ENCODE measurements at places on chromosomes 5 and 9.
A peak's percentile ranks its signal among the peaks of the same experiment; 100 is the strongest.

DNA sequence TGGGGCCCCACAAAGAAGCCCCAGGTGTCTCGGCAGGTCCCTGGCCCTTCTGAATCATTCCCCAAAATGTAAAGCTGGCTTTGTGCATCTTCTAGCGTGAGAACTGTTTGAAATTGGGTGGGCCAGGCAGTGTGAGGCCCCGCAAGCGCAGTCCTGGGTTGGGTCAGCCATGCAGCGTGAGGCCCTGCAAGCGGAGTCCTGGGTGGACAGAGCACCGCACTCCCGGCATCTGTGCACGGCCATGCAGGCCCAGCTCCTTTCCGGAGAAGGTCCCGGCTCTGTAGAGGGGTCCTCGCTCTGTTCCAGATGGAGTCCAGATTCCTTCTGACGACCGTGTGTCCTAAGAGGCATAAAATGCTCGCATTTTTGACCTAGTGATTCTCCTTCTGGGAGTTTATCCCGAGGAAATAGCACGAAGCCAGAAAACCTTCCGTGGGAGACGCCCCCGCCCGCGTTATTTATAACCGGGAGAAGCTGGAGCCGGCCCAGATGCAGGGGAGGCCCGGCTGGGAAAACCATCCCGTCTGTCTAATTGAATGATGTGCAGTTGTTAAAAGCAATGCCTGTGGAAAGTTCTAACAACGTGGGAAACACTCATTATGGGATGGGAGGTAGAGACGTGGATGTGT, 19.4 kb upstream of the NOTCH1 start:
- DNase-seq, result no peak

DNA sequence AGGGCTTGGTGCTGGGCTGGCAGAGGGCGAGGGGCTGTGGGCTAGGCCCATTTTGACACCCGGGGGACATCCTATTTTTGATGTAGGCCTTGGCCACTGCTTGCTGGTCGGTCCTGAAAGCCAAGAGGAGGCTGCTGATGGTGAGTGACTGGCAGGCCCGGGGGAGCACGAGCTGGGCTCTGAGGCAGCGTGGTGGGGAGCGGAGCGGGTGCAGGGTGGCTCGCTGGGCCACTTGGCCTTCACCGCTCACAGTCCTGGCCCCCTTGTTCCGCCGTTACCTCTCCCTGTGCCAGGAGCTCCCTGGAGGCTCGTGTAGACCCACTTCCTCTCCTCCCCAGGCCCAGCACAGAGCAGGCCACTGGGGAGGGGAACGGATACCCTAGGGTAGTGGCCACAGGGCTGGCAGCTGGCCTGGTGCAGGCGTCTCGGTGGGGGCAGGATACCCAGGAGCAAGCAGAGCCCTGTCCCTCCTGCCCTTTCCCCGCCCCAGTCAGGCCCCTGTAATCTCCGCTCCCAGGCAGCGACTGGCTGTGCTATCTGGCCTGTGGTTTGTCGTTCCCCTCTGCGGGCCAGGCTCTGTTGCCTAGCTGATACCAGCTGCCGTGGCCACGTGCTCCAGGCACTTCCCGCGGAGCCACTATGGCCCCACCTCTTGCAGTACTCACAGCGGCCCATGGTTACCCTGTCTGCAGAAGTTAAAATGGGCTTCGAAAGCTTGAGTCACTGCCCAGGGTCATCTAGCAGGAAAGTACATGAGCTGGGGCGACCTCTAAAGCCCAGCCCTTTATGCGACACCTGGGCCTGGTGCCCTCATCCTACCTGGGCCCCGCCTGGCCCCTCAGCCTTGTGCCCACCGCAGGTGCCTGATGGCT, 11.7 kb upstream of the DOLPP1 start:
- DNase-seq, result no peak

DNA sequence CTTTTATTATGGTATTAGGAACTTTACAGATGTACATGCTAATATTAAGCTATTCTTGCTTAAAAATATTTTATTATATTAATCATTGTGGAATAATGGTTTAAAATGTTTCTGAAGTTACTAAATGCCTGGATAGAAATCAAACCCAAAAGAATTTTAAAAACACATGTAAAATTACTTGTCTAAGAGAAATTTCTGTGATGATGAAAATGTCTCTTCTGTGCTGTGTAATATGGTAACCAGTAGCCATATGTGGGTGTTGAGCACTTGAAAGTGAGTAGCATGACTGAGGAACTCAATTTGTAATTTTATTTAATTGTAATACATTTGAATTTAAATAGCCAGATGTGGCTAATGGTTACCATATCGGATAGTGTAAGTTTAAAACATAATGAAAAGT, 66.7 kb upstream of the HSPB3 start:
- no peak for DNase-seq

GRCh38 chr9:37410354-37410861, 12.1 kb upstream of the GRHPR start:
- no peak for DNase-seq

- DNase-seq, result no peak
These were observed 170.6 kb upstream of the TRIM32 start for GRCh38 chr9:116516456-116516855.

- DNase-seq, result peak; percentile 97
These were observed at the start of gene PNPLA7 for GRCh38 chr9:137550231-137550621. TSS of gene PNPLA7 (minus strand) at chr9:137550402. CDS start at chr9:137550197, 205 bp downstream.

DNA sequence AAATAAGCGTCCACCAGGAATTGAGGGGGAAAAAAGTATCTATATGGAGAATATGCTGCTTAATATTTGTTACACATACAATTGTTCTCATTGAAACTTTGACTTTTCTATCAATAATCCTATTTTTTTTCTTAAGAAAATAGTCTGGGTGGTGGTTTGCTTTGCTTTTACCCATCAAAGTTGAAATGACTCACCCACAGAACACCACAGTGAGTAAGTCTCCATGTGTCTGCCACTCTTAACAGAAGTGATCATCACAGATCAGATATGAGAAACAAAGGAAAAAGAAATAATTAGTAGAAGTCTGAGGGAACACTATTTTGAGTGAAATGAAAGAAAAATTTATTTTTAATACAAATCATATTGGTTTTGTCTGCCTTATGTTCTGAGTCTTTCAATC, 742.8 kb downstream of the CDH9 start:
- no peak for DNase-seq

DNA sequence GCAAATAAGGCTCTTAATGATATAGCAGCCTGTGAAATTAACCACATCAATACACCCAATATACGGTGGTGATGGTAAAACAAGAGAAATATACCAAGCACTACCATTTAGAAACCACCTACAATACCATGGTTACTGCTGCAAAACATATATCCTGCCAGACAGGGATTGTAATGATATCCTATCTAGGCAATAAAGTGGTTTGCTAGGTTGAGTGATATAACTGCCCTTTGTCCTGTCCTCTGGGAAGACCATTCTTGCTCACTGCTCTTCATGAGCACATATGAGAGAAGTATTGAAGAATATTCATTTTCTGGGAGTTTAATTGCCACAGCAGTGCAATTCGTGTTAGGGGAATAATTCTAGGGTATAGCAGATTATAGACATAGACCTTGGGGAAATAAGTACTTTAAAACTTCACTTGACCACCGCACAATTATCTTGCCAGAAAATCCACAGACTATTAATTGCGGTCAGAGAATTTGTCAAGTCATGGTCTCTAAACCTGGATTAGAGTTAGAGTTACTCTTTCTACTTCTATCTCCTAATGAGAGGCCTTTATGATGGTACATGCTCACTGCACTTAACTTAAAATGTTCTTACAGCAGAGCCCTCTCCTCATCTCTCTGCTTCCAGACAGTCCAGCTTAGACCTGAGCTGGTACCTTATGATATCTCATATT, 413.0 kb downstream of the ZNF608 start:
- DNase-seq, result no peak

- DNase-seq, result no peak
These were observed 42.7 kb downstream of the UBE2QL1 start for GRCh38 chr5:6491196-6491918.

DNA sequence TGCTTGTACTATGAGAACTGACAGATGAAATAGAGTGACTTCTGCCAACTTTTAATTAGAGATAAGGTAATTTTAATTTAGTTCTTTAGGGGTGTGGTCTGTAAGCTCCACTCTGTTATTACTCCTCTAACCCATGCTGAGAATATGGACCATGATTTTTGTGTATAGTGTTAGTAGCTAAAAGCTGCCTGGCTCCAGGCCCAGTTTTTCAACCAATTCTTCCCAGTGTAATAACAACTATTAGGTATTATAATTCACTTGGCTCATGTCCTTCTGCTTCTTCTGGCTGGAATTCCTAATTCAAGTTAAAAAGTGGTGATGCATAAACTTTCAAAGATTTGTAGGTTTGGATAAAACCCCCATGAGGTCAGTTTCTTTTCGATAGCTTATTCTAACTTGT, 216.3 kb downstream of the ISL1 start:
- DNase-seq, result peak; percentile 97

DNA sequence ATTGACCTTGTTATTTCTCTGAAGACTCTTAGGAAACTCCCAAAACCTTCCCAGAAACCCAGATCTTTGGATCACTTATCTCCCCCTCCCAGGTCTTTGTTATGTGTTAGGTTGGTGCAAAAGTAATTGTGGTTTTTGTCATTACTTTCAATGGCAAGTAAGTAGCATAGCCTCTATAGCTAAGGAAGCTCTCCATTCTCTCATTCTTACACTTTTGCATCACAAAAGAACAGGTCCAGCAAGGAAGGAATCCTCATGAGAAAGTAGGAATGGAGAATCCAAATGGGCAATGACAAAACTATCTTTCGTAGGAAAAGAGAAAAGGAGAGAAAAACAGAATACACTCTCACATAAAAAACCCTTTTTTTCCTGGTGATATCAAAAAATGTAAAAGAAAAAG, 81.3 kb upstream of the ELAVL2 start:
- no peak for DNase-seq

- DNase-seq, result peak; percentile 65
These were observed 24.6 kb downstream of the NDUFA8 start for GRCh38 chr9:122134822-122135528.

DNA sequence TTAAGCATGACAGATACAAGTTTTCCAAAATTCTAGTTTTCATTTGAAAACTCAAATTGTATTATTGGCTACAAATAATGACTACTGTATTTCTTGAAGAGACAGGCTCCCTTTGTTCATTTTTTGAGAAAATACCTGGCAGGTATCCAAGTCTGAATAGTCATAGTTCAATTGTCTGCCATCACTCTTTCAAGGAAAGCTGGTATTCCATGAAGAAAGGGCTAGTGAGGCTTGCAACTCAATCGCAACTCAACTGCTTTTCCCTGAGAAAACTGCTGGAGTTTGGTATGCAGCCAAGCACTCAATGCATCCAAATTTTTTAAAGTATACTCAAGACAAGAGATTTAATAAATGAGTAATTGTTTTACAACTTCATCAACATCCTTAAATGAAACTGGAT, 61.4 kb upstream of the TRIO start:
- no peak for DNase-seq

- peak; percentile 44 for DNase-seq
These were observed 79.3 kb downstream of the TMC1 start for GRCh38 chr9:72600671-72601070.

DNA sequence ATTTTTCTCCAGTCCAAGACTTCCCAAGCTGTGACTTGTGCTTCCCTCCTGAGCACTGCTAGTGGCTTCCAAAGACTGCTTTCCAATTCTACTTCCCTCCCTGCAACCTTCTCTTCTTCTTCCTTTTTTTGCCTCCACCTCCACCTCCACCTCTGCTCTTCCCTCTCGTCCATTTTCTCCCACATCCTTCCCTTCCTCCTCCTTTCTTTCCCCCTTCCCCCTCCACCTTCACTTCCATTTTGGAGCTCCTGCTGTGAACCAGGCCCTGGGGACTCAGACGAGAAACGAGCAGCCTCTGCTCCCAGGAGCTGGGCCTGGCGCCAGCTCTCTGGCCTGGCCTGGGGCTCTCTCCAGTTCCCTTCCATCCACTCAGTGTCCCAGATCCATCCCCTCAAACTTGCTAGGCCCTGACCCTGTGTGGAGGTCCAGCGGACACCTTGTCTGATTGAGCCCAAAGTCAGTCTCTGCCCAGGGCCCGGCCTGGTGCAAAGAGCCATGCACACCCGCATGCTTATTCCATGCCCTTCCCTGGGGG, 5.6 kb downstream of the GADD45G start:
- DNase-seq, result peak; percentile 86

- DNase-seq, result peak; percentile 24
These were observed 40.3 kb downstream of the RAB3C start for GRCh38 chr5:58622936-58623871.

GRCh38 chr5:136191304-136192014, 1.5 kb downstream of the SMIM32 start:
- DNase-seq, result peak; percentile 78

GRCh38 chr5:96645091-96645490, 17.1 kb upstream of the CAST start:
- no peak for DNase-seq

- DNase-seq, result no peak
These were observed 6.1 kb upstream of the TMEM268 start for GRCh38 chr9:114604989-114605388.

- no peak for DNase-seq
These were observed 217.9 kb downstream of the SPOCK1 start for GRCh38 chr5:137281201-137281600.

Data from NCI-H69 (cell line).